ENCODE measurements at places on chromosomes 7 and 10.

DNA sequence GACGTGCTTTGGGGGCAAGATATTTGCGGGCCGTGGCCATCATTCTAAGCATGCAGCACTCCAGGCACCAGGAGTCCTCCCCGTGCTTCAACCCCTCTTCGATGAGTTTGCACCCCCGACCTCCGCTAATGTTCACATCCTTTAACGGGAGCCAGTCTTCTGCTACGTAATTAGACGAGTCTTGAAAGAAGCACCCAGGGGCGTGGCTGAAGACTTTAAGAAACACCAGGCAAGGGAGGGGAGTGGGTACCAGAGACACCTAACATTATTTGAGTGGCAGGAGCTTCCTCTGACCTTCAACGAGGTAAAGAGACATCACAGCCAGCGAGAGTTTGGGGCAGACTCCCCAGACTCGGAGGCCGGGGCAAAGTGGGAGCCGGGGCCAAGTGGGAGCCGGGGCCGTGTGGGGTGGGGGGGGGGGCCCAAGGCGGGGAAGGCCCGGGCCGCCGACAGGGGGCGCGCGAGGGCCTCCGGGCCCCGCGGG, 31.1 kb upstream of the TOMM7 start:
- DNase-seq, result peak; percentile 31

GRCh38 chr7:118129041-118129795, 54.7 kb upstream of the LSM8 start:
- no peak for DNase-seq

GRCh38 chr7:139976838-139977656, 85.7 kb downstream of the PARP12 start:
- DNase-seq, result no peak

DNA sequence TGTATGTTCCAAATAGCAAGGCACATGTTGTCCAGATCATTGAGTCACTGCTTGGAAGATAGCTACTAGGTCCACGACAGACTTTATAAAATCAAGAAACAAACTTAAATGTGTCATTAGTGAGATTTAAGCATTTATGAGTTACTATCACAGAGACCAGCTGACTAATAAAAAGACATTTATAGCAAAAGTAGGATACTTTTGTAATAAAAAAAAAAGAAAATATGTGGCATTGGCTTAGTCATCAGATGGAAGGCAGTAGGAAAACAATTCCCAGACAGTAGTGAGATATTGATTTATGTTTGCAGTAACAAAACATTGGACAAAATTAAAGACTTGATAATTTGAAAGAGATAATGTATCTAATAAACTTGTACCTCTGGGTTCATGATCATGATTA, 881.0 kb upstream of the LRRN3 start:
- DNase-seq, result no peak

- no peak for DNase-seq
These were observed 455.6 kb upstream of the FOXK1 start for GRCh38 chr7:4226524-4226882.

DNA sequence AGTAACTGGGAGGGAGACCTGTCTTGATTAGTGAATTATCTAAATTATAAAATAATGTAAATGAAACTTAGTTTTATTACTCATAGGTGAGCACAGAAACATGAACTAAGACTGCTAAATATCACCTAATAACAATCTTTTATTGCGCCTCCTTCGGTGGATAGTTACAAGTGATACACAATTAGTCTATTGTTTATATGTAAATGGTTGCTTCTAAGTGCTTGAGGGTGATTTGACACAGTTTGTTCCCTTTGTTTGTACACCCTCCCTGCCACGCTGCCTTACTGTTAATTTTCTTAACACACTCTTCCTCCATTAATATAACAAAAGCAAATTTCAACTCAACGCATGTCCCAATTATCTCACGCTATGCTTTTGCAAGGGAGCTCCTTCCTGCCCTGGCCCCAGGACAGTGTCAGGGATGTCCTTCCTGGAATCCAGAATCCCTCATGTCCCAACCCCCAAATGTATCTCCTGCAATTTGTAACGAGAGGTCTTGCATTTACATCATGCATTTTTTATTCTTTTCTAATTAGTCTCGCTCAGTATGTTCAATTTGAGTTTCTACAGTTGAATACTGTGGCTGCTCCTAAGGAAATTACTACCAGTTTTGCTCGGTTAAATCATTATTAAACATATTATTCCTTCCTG, 4.2 kb downstream of the NPSR1 start:
- no peak for DNase-seq

- no peak for DNase-seq
These were observed 2.9 kb upstream of the IFRD1 start for GRCh38 chr7:112447406-112447805.

- no peak for DNase-seq
These were observed 150.2 kb downstream of the GNAI1 start for GRCh38 chr7:80284855-80285254.

DNA sequence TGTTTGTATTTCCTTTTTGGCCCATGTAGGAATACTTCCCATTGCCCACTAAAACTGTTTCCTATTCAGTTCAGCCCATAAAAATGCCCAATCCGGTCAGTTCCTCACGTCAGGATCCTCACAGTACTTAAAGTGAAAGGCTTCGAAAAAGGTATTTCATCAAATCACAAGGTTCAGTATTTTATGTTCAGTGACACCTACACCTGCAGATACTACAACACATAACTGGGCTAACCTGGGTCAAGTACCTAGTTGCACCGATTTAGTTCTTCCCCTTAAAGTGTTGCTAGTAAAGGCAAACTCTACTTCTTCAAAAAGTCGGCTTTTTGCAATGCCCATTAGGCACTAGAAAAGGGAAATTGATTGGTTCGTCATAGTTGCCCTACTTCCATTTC, 1.1 kb downstream of the SNX13 start:
- DNase-seq, result no peak

DNA sequence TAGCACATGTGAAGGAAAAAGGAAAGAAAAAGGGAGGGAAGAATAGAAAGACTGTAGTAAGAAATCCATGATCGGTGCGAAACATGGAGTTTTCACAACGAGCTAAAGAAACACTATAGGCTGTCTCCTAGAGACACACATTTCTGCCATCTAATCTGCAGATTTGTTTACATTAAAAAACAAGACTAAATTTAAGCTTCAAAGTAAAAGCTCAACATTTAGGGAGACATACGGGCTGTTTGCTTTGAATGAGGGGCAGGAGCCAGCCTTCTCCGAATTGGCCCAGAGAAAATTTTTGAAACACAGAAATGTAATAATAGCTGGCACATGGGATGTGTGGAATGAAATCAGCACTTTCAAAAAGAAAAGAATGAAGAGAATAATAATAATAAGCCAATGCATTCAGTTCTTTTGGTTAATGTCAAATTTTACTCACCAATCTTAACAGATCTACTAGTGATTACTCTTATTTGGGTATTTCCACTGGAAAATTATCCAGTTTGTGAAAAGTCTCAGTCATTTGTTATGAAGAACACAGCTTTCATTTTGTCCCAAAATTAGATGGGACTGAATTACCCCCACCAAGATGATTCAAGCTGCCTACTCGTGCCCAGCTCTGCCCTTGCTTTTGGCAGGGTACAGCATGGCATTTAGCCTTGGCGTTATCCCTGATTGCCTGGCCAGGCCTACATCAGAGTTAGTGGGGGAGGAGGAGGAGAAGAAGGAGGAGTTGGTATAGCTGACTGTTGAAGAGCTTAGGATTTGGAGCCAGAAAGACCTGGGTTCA, 47.1 kb downstream of the MTURN start:
- DNase-seq, result no peak

DNA sequence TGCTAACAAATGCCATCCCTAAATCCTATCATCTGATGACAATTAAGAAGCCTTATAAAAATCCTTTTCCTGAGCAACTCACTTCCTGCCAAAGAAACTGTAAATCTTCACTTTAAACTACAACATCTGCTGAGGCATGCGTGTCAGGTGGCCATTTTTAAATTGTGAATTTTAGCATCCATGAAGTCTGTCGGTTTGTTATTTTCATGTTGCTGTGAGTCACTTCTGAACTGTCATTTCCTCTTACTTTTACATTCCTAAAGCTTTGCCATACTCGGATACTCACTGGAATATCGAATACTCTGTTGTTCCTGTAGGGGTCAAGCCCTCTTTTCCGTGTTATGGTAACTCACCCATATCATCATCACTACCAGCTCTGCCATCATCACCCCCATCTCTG, 34.3 kb upstream of the TMEM26 start:
- DNase-seq, result no peak

DNA sequence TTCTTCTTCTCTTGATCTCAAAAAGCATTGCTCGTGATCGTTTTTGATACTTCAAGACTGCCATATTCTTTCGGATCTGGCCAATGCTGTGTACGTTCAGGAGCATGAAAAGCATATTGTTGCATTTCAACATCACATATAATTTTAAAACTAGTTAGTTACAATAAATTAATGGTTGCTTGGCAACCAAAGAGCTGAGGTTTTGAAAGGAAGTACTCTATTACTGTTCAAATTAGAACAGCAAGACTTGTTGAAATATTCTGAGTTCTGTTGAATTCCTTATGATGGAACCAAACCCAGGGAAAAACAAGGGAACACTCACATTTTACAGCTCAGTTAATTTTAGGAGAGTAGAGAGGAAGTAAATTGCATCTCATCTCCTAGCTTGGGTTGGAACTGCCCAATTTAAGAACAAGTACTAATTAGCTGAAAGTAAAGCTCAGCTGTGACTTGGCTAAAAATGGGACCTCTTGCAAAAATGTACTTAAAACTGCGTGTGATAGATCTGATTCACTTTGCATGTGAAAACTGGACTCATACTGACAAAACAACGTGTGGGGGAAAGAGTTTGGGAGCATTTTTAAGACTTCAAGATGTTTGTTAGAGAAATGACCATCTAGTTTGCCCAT, 21.2 kb downstream of the OR9A2 start:
- DNase-seq, result no peak

DNA sequence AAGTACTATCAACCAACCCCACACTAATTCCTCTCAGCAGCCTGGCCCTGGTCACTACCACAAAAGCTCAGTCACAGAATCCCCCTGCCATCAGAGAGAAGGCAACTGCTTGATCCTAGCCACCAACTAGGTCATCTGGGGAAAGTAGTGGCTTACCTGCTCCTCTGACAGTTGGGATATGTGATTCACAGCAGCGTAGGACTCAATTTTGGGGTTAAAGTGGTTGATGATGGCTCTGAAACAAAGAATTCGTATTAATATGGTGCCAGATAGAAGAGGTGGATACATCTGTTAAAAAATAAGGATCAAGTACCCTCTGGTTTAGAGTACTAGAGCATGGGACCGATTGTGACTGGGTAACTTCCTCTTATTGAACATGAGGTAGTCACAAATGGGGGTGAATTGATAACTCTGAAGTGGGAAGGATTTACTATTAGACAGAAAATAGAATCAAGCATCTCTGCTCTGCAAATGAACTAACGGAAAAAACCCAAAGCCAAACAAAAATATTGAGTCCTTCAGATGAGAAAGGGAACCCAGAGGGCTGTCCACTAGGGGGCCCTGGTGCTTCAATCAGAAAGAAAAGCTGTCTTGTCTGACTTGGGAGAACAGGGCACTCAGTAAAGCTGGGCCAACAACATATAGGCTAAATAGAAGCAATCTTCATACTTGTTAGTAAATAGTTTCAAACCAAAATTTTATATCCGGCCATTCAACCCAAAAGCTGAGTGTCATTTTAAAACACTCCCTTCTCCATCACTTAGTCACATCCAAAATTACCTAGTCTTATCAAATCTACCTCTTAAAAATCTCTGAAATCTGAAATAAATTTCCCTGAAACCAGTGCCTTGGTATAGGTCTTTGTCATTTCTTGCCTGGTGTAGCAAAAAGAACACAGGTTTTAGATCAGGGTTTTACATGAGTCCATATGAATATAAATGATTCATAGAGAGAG, 45.9 kb upstream of the KCNIP2 start:
- peak; percentile 70 for DNase-seq

DNA sequence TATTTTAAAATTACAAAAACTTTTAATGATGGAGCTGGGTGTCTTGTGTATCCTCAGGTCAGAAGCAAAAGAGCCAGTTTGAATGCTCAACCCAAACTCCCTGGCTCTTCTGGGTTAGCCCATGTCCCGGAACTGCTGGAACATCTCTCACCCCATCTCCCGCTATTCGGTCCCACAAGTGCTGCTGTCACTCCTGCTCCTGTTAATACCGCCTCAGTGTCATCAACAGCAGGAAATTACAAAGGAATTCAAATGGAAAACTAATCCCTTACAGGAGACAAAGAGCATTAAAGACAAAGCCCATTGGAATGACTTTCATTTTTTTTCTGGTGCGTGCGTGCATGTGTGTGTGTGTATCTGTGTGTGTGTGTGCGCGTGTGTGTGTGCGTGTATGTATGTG, 112.0 kb upstream of the C7orf33 start:
- no peak for DNase-seq

- DNase-seq, result no peak
These were observed 67.3 kb upstream of the VWC2 start for GRCh38 chr7:49706106-49706505.

DNA sequence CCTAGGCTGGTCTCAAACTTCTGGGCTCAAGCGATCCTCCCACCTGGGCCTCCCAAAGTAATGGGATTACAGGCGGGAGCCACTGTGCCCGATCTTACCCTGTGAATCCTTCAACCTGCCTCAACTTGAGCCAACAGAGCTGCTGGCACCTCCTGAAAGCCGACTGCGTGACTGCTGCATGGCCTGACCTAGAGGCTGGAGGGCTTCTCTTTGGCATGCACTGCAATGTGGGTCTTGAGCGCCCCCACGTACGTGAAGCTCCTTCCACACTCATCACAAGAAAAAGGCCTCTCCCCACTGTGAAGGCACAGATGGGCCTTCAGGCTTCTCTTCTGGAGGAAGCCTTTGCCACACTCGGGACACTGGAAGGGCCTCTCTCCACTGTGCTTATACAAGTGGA, 12.9 kb upstream of the ZNF786 start:
- DNase-seq, result no peak

DNA sequence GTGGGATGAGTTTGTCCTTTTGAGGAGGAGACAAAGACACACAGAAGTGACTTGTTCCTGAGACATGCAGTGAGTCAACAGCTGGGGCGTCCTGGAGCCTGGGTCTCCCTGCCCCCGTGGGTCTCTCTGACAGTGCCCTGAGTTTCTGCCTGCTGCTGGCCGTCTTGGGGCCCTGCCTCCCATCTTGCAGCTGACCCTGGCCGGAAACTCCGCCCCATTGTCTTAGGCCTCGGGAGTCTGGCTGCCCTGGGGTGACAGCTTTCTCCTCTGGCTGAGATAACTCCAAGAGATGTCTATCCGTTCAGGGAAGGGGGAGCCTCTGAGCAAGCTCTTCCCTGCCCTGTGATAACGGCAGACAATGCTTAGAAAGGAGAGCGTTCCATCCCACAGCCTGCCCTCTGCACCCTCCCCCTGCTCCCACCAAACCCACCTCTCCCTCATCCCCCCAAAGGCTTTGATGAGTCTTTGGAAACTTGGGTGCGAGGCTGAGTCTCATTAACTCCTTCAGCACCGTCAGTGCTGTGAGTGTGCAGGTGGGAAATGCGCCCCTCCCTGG, 69.5 kb upstream of the PODXL start:
- DNase-seq, result no peak

- DNase-seq, result no peak
These were observed 16.1 kb upstream of the TRPV6 start for GRCh38 chr7:142901426-142902259.
